Right hindlimb (tissue), 1 donor: ENCODE measurements at places on chromosomes 1 and 21.

GRCh38 chr21:44994695-44995342 lies 55.0 kb downstream of the SLX9 start:
- peak; percentile 73 for DNase-seq

GRCh38 chr1:153396461-153396860 lies 5.6 kb upstream of the S100A8 start:
- DNase-seq = no peak

DNA sequence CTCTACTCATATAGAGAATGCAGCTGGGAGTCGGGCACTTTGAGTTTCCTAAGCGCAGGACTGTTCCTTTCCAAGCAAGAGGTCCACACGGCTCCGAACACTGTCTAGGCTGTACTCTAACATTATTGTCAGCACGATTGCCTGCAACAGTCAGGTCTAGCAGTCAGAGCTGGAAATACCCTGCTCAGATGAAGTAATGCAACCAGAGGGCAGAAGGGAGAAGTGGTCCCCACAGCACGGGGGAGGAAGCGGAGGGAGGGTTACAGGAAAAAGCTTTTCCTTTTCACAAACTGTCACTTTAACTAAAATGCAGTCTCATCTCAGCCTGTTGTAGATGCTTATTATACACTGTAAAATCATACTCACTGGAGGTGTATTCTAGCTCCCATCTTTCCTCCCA lies 98.9 kb upstream of the SLC44A3 start:
- no peak for DNase-seq

DNA sequence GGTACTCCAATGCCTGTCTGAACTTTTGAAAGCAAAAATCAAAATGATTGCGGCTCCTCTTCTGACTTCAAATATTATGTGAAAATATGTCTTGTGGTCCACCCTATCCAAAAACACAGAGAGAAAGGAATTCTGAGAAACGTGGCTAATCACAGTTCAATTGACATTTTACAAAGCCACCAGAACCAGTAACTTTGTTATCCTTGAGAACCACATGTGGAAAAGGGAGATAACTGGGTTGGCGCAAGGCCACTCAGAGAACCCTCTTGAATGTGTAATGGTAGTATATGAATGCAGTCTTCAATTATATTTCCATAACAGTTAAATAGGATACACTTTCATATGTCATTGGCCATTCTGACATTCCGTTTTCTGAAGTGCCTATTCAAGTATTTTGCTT lies 1030.0 kb upstream of the TMPRSS15 start:
- DNase-seq = no peak

GRCh38 chr21:28770867-28771661 lies 221.6 kb downstream of the LTN1 start:
- no peak for DNase-seq

DNA sequence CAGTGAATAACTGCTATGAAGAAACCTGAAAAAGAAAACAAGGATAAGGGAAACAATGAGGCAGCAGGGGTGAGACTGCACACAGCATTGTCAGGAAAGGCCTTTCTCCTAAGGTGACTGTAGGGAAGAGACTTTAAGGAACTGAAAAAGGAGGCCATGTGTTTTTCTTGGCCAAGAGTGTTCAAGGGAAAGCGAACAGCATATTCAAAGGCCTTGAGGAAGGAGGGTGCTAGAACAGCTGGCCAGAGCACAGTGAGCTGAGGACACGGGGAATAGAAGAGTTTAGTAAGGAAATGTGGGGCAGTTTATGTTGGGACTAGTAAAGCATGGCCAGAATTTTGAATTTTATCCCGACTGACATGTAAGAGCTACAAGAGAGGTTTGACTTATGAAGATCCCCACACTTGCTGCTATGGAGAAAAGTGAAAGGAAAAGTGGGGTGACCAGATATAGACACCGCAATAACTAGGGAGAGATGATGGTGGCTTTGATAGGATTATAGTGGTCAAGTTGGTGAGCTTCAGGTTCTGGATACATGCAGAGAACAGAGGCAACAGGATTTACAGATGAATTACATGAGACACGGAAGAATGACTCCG lies 1.4 kb downstream of the RWDD2B start:
- no peak for DNase-seq

DNA sequence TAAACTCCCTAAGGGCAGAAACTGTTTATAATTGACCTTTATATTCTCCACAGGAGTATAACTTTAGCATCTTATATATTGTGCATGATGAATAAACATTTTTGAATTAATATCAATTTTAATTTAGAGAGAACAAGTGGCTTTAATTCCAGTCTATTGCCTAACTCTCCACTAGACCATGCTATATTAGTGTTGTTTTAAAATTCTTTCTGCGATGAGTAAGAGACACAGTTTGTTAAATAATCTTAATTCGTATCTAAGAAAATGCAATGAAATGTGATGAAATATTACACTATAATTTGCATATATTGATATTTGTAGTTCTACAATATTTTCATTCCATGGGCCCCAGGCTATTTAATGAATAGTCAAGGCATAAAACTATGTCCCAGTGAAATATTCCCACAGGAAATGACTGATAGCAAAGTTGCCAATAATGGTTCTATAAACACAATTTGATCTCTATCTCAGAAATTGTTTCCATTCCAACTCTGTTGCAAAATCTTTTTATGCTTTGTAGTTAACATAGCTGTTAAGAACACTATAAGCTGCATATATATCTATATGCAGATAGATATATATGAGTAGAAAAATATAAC lies 2.9 kb upstream of the SYDE2 start:
- no peak for DNase-seq

- no peak for DNase-seq
Measured at GRCh38 chr1:119782631-119783325, 14.1 kb upstream of the HMGCS2 start.

DNA sequence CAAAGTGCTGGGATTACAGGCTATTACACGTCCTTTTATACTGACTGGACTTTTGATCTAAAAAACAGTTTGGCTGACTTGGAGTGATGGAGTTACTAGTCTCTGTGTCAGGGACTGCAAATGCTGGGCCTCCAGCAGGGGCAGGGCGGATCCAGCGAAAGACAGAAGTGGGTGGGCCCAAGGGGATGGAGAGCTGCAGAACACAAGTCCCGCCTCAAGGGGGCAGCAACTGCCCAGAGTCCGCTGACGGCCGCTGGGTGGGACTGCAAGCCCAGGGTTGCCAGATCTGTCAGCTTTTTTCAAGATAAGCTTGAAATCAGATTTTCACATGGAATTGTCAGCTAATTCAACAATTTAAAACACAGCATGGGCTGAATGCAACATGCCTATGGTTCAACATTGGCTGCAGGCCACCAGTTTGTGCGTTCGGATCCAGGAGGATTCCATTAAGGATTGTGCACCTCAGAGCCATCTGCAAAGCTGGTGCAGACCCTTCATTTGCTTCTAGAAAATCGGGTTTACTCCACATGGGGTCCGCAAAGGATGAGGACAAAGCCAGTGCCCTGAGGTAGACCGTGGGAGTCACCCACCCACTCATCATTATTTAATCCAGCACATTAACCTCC lies 10.7 kb downstream of the STMN1 start:
- DNase-seq = peak; percentile 96

GRCh38 chr1:25019337-25020172 lies 89.5 kb upstream of the RUNX3 start:
- no peak for DNase-seq

- peak; percentile 26 for DNase-seq
Measured at GRCh38 chr21:45015469-45015860, 58.9 kb upstream of the ADARB1 start.

- peak; percentile 69 for DNase-seq
Measured at GRCh38 chr1:54475357-54475881, 69.2 kb upstream of the SSBP3 start.

DNA sequence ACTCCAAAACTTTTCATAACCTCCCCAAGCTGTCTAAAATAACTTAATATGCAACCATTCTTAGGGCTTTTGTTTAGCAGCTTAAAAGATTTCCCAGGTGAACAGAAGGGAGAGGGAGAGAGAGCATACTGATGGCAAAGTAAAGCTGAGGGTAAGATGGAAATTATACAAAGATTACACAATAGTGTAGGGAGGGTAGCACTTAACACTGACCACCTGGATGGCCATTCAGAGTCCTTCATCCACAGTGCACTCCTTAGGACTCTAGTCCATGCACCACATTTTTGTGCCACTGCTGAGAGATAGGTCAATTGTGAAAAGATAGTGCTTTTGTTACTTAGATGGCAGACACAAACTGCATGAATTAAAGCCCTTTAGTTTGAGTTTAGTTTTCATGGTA lies 574.6 kb downstream of the LMO4 start:
- DNase-seq = no peak

- DNase-seq = no peak
Measured at GRCh38 chr1:116436611-116436970, 63.5 kb downstream of the ATP1A1 start.

- no peak for DNase-seq
Measured at GRCh38 chr1:36835696-36836095, 198.6 kb downstream of the GRIK3 start.

- DNase-seq = no peak
Measured at GRCh38 chr1:71783071-71783470, 499.3 kb downstream of the NEGR1 start.

DNA sequence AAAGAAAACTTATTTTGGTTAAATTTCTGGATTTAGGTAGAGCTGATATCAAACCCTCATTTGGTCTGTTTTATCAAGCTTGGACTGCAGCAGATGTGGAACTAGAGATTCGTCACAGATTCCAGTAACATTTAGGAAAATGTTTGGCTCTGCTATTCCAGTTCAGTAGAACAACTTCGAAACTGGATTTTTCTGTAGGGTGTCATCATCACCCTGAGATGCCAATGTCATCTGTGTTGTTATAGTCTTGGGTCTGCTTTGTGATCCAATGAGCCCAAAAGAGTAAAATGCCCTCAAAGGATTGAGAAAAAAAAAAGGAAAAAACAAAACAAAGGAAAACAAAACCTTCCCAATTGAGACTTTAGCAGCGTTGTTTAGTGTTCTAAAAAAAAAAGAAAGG lies 55.4 kb downstream of the LAMC2 start:
- DNase-seq = no peak
